CD4-positive, alpha-beta T cell treated with Interleukin-15 for 1 hour (primary cell): ENCODE measurements at places on chromosomes 16 and 17.

DNA sequence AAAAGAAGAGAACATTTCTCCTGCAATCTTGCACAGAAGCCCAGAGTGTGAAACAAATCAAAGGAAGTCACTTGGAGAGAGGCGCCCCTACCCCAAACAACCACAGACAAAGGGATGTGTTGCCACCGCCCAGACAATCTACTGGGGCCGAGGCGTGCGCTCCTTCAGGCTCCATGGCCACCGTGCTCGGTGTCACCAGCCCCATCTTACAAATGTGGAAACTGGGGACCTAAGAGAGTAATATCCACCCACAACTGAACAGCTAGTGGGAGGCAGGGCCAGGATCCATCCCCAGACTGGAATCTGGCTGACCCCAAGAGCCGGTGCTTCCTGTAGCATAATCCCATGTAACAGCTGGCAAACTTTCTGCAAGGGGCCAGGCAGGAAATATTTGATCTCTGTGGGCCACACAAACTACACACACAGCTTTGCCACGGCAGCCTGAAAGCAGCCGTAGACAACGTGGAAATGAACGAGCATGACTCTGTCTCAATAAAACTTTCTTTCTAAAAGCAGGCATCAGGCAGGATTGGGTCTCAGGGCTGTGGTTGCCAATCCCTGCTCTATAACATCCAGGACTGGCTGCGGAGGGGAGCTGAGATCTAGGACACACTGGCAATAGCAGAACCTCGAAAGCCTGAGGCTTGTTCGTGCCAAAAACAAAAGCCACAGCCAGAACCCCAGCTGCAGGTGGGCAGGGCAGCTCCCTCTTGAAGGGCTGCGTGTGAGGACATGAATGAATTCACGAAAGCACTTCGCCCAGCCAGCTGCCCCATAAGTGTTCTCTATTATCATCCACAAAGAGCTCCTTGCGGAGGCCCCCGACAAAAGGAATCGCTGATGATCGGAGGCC, 26.6 kb upstream of the GINS2 start:
- DNase-seq: no peak

DNA sequence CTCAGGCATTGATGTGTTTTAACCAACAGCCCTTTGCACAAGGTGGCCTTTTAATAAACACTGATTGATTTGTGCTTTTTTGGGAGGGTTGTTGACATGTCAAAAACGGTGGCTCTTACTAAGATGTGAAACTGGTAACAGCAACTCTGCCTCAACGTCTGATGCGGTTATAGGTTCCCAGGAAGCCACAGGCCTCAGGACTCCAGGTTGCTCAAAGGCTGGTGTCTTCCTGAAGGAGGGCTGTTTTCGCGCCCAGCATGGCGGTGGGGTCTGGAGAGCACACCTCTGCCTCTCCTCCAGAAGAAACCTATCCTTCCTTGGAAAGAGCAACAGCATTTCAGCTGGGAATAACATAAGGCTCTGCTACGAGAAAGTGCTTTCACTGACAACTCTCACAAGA, 187.5 kb downstream of the IRF8 start:
- no peak for DNase-seq

GRCh38 chr16:22005746-22006145, 2.2 kb upstream of the MOSMO start:
- DNase-seq: no peak

GRCh38 chr16:48583075-48584065, 26.6 kb downstream of the N4BP1 start:
- no peak for DNase-seq

DNA sequence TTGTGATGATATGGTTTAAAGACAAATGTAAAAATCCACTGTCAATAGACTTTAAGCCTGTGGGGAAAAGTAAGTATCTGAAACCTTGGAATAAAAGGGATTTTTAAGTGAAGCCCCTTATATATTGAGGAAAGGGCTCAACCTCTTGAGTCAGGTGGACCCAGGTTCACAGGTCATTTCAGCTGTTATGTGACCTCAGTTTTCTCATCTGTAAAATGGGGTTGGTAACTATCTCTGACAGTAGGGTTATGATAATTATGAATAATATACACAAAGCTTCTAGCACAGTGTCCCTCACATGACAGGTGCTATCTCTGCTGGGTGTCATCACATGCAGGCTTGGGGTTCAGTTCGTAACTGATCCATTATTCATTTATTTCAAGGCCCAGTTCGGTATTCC, 57.0 kb downstream of the USP10 start:
- no peak for DNase-seq

- no peak for DNase-seq
Measured at GRCh38 chr17:77995146-77995852, 36.8 kb downstream of the TNRC6C start.
